ENCODE measurements at places on chromosomes 1 and 21.

DNA sequence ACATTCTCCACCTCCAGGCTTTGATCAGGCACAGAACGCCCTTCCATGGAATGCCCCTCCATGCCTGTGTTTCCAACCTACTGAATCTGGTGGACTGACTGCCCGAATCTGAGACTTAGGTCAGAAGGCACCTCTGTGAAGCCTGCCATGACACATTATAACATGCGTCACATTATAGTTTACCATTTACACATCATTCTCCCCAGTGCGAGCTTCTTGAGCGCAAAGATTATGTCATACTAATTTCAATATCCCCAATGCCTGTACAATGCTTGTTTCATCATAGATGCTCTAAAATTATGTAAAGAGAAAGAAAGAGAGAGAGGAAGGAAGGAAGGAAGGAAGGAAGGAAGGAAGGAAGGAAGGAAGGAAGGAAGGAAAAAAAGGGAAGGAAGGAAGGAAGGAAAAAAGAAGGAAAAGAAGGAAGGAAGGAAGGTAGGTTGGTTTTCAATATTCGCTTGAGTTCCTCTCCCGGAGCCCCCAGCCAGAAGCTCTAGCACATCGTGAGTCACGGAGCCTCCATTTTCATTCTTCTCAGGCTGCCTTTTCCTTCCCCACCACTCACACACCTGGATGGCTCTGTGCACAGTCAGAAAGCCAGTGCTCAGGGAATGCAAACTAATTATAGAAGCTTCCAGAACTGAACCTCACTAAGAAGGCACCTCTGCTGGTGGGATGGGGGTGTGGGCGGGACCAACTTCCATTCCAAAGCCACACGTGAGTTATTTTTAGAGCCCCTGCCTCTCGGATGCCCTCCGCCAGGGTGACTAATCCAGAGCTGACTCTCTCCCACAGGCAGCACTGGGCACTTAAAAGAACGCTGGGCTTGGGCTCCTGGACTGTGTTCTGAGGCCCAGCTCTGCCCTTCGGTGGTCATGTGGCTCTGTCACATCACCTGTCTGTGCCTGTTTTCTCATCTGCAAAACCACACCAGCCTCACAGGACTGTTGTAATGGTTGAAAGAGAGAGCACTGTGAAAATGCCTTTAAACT, 27.4 kb downstream of the LAMB3 start:
- DNase-seq: no peak

GRCh38 chr1:42370876-42371549, 9.6 kb upstream of the RIMKLA start:
- DNase-seq: no peak

DNA sequence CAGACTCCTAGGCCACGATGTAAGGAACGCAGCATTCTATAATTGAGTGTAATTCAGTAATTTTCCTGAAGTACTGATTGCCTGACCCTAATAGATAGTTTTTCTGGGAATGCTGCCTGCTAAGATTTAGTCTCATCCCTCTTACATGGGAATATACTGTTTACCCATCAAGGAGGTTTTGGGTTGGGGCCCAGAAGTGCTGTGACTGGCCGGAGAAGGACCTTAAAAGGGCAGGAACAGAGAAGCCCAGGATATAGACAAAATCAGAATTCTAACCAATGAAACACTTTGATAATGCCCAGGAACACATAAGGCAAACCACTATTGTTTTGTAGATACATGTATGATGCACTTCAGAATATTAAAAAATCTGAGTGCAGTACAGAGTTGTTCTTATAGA, 111.6 kb downstream of the RGS2 start:
- DNase-seq: no peak

- no peak for DNase-seq
Observed at GRCh38 chr1:27038020-27038419, 25.4 kb upstream of the TENT5B start.

DNA sequence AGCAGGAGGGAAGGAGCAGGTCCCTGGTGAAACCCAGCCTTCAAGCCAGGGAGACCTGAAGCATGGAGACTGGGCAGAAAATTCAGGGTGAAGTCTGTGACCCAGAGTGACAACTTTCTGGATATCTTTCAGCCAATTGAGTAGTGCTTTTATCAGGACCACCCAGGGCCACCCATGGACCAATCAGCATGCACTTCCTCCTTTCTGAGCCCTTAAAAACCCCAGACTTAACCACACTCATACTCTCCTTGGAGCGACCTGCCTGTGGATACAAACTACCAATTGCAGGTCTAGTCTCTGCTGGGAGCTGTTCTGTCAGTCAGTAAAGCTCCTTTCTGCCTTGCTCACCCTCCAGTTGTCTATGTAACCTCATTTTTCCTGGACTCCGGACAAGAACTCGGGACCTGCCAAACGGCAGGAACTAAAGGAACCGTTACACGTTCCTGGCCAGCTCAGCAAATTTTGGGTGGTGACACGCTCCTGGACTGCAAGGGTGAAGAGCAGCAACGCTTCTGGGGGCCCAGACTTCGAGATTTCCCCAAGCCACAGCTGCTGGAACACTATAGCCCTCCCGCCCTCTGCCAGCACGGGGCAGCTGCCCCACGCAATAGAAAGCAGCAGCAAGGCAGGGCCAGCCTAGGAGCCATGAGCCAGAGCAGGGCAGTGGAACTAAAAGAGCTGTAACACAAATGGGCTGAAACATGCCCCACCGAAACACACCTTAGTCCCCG, 1183.4 kb downstream of the AMY1C start:
- DNase-seq: no peak

- no peak for DNase-seq
Observed at GRCh38 chr1:10680487-10680886, 116.0 kb downstream of the CASZ1 start.

GRCh38 chr21:32554832-32555638, 30.3 kb downstream of the TCP10L start:
- DNase-seq: no peak

GRCh38 chr1:60942896-60943638, 139.3 kb upstream of the NFIA start:
- no peak for DNase-seq

DNA sequence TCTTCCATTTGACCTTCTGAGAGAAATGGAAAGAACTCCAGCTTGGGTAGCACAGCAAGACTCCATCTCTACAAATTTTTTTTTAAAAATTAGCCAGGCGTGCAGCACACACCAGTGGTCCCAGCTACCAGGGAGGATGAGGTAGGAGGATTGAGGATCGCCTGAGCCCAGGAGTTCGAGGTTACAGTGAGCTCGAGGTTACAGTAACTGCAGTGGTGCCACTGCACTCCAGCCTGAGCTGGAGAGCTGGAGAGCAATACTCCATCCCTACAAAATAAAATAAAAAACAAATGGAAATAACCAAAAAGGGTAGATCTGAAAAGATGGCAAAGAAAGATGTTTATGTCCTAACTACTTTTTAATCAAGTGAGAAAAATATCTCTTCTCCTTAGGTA, 14.5 kb downstream of the POGZ start:
- no peak for DNase-seq

GRCh38 chr1:64212031-64212430, 8.6 kb downstream of the UBE2U start:
- no peak for DNase-seq

DNA sequence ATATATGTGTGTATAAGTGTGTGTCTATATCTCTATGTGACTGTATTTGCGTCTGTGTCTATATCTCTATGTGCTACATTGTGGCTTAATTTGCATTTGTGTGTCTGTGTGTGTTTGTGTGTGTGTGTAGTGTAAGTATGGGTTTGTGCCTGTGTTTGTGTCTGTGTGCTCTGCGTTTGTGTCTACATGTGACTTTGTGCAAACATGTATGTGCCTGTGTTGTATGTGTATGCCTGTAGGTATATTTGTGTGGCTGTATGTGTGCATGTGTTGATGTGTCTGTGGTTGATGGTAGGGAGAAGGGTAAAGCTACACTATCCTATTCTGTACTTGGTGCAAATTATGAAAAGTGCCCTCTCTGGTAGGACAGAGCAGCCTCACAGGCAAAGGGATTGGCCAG, 7.3 kb upstream of the FGGY start:
- DNase-seq: no peak

- no peak for DNase-seq
Observed at GRCh38 chr1:12709091-12709491, 6.8 kb upstream of the AADACL3 start.

DNA sequence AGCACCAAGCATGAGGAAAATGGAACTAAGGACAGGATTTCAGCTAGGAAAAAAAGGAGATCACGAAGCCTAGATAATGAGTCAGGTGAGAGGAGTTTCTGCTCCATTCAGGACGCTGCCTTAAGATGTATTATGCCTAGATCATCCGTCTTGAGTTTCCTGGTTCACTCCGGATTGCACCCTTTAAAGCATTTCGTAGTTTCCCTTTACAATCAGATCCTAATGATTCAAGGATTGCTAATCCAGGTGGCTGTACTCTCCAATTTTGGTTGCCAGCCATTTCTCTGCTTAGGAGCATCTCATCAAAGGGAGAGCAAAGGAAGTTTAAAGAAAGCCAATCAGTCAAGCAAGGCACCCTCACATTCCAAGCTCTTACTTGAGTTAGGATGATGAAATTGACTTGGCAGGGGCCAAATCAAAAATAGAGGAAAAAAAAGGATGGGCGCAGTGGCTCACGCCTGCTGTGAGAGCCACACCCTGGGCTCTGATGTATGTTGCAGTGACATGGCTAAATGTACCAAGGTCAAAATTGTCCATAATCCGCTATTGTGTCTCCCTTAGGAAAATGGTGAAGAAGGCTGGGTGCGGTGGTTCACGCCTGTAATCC, 156.9 kb upstream of the SOD1 start:
- DNase-seq: no peak

DNA sequence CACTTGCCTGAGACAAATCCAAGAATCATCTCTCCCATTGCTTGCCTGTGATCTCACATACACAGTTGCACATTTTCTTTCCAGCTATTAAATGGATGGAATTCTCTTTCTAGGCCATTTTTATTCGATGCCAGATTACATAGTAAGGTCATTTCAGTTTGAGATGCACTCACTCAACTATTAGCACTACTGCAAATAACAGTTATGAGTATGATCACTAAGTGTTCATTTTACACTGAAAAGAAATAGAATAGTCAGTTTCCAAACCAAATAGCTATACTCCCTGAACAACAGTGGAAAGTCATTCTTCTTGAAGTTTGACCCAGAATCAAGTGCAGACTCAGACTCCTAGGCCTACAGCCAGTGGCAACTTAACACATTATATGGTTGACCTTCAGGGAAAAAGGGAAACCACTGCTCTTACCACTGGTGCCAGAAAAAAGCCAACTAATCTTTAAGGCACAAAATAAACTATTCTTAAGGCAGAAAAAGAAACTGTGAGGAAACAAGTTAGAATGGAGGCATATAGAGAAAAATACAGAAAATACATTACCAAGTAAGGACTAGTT, 31.5 kb downstream of the WNT2B start:
- DNase-seq: no peak

DNA sequence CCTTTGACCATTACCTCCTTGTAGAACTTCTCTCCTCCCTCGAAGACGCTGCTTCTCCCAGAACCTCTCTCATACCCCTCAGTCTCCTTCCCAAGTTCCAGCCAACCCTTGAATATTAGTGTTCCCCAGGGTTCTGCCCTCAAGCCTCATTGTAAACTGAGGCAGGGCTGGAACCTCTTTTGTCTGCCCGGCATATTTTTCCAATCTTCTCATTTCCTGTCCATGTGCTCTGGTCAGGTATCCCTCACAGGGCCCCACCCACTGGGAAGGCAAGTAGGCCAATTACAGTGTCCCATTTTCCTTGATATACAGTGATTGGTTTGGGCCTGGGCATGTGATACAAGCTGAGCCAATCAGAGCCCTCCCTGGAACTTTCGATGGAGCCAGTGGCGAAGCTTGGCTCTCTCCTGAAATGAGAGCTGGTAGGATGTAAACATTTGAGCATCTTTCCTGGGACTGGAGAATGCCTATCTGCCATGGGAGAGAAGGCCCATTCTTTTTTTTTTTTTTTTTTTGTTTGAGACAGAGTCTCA, 57.1 kb upstream of the ID3 start:
- DNase-seq: no peak

- no peak for DNase-seq
Observed at GRCh38 chr1:170686291-170686690, 22.4 kb downstream of the PRRX1 start.

DNA sequence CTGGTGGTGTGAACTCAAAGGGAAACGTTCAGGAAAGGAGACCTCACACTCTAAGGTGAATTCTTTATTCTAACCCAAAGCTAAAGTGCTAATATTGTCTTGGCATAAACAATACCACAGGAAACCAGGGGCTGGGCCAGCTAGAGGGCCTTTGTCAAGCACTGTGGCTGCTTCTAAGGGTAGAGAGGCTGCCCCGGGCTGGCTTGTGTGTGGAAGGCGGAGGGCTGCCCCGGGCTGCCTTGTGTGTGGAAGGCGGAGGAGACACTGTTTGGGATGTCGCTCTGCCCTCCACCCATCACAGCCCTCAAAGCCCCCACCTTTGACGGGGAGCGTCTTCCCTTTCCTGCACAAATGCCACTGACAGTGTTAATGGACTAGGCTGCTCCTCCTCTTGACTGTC, 216.8 kb downstream of the TOMM20 start:
- no peak for DNase-seq

DNA sequence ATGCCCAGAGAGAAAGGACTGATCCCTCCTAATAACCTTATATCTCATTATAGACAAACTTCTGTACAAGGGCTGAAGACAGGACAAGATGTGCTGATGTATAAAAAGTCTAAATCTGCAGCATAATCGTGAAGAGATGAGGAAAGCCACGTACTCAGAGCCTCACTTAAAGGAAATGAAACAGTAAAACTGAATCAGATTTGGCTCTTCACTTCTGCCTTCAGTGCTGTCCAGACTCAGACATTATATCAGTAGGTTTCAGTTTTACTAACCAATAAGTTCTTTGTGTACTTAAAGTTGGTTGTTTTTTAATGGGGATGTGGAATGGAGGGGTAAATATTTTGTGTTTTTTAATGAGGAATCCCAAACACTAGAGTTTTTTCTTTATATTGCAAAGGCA, 45.3 kb upstream of the RGS1 start:
- no peak for DNase-seq

- no peak for DNase-seq
Observed at GRCh38 chr1:152061952-152062351, 25.1 kb upstream of the S100A11 start.

- no peak for DNase-seq
Observed at GRCh38 chr1:19456968-19457441, 28.3 kb downstream of the CAPZB start.

DNA sequence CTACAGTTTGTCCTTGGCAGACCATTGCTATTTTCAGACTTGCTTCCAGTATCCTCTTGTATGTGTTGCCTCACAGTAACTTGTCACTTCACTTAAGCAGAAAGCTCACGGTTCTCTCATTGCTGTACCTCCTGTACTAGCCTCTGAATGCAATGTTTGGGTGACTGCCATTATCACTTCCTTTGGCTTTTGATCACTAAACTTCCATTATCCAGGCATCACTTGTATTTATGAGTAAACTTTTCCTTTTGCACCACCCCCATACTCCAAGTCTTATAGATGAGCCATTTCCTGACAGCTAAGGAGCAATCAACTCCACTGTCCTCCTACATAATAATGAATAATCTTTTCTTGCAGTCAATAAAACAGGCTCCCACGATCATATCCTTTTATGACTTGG, 255.3 kb downstream of the PDE4B start:
- no peak for DNase-seq
